ENCODE measurements at places on chromosomes 6 and 20. TPM values are rescaled to one million over a fixed set of nuclear protein-coding genes. Genes with fewer than 3 reads are reported as not detected.

Gene RAD21L1
- not detected for total RNA-seq

Gene HLA-DQB2
- 95.7 TPM for total RNA-seq

Gene ZNF165
- 6.0 TPM for total RNA-seq

Gene MOG
- not detected for total RNA-seq

Gene FAM217A
- total RNA-seq = not detected

Gene TREML2
- 10.3 TPM for total RNA-seq

GRCh38 chr20:58595167-58595566, 55.9 kb upstream of the STX16 start:
- H3K27ac ChIP-seq = no peak overlapping the region
- H3K4me3 ChIP-seq = no peak overlapping the region
- H3K27me3 ChIP-seq = peaks cover 5% of the 10 kb centered on the region
- H3K4me1 ChIP-seq = no peaks in the 10 kb centered on the region
- H3K36me3 ChIP-seq = no peaks in the 10 kb centered on the region
- DNase-seq = no peak

- H3K4me3 ChIP-seq = no peak overlapping the region
- H3K4me1 ChIP-seq = peaks cover 13% of the 10 kb centered on the region
- no peak overlapping the region for H3K27ac ChIP-seq
- no peaks in the 10 kb centered on the region for H3K36me3 ChIP-seq
Measured at GRCh38 chr6:34484899-34485298, 19.0 kb downstream of the PACSIN1 start.

DNA sequence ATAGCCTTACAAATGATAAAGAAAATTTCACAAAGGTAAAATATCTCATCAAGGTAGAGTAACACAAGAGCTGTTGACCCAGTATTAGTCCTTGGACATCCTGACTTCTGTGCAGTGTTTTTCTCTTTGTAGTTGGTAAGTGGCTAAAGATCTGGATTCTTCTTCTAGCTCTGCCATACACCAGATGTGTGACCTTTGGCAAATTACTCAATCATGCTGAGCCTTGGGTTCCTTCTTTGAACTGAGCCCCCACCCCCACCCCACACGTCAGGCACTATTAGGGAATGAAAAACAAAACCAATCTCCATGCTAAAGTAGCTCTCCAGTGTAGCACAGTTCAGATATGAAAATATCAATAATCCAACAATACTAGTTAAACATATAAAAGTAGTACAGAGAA, 15.1 kb upstream of the TRIM39 start:
- peaks cover 16% of the 10 kb centered on the region for H3K4me1 ChIP-seq
- no peak for DNase-seq
- H3K27me3 ChIP-seq = no peaks in the 10 kb centered on the region
- H3K4me3 ChIP-seq = no peak overlapping the region

DNA sequence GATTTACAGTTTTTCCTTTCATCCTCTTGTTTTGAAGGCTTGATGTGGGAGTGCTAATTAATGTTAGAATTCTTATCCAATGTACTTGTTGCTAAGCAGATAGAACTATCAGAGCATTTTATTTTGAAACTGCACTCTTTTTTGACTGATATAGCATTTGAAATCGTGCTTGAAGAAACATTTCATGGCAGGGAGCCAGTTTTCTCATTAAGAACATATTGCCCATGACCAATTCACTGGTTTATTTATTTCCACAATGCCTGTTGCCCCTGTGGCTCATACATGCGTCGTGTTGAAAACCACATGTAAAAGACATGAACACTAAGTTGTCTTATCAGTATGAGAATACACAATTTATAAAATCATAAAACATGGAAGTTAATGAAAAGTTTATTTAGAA, 479.7 kb upstream of the FLRT3 start:
- no peak for DNase-seq
- no peaks in the 10 kb centered on the region for H3K4me1 ChIP-seq
- no peaks in the 10 kb centered on the region for H3K36me3 ChIP-seq

DNA sequence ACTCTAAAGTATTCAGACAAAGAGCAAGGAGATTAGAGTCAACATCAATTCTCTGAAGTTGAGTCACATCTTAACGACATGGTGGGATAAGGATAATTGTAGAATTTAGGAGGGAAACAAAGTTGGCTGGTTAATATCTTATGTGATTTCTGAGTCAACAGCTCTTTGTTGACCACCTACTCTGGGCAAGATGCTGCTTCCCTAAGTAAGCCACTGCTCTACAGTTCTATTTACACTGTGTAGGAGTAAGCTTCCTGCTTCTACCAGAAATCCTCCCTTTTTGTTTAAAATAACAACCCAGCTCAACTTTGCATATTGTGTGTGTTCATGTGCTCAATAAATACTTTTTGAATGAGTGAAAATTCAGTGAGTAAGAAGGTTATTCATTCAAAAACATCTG, 3.1 kb downstream of the HS3ST5 start:
- no peaks in the 10 kb centered on the region for H3K36me3 ChIP-seq
- H3K27ac ChIP-seq = no peak overlapping the region
- no peak overlapping the region for H3K4me3 ChIP-seq
- peaks cover 24% of the 10 kb centered on the region for H3K27me3 ChIP-seq
- no peak for DNase-seq

- no peak overlapping the region for H3K4me3 ChIP-seq
- peaks cover 77% of the 10 kb centered on the region for H3K36me3 ChIP-seq
- no peak for DNase-seq
- no peak overlapping the region for H3K27ac ChIP-seq
- peaks cover 4% of the 10 kb centered on the region for H3K4me1 ChIP-seq
Measured at GRCh38 chr6:4128748-4129147, 6.6 kb downstream of the ECI2 start.

GRCh38 chr20:60070791-60071190, 112.6 kb downstream of the CDH26 start:
- H3K4me1 ChIP-seq = no peaks in the 10 kb centered on the region
- H3K27me3 ChIP-seq = no peaks in the 10 kb centered on the region
- H3K27ac ChIP-seq = no peak overlapping the region
- H3K4me3 ChIP-seq = no peak overlapping the region

GRCh38 chr6:47650553-47651432, 47.6 kb upstream of the ADGRF4 start:
- DNase-seq = no peak
- no peaks in the 10 kb centered on the region for H3K4me1 ChIP-seq
- H3K27ac ChIP-seq = no peak overlapping the region
- H3K27me3 ChIP-seq = no peaks in the 10 kb centered on the region

GRCh38 chr6:98877250-98877649, 42.9 kb downstream of the POU3F2 start:
- no peak overlapping the region for H3K4me3 ChIP-seq
- no peak overlapping the region for H3K27ac ChIP-seq
- no peak for DNase-seq
- H3K36me3 ChIP-seq = peaks cover 39% of the 10 kb centered on the region

DNA sequence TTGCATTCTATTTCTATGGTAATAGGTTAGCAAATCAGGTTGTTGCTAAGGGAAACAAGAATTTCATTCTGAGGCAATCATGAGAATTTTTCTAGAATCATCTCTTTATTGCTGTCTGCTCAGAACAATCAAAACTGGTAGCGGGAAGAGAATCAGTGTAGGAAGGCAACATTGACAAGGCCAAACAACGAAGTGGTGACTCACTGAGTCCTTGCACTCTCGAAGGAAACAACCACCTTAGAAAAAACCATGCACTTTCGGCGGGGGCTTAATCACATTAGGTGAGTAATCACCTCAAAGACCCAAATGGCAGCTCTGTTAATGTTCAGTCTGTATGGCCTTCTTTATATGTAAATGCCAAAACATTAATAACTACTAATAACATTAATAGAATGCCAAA, 78.8 kb upstream of the MAP7 start:
- H3K36me3 ChIP-seq = peaks cover 58% of the 10 kb centered on the region
- H3K27me3 ChIP-seq = no peaks in the 10 kb centered on the region
- H3K4me3 ChIP-seq = no peak overlapping the region

DNA sequence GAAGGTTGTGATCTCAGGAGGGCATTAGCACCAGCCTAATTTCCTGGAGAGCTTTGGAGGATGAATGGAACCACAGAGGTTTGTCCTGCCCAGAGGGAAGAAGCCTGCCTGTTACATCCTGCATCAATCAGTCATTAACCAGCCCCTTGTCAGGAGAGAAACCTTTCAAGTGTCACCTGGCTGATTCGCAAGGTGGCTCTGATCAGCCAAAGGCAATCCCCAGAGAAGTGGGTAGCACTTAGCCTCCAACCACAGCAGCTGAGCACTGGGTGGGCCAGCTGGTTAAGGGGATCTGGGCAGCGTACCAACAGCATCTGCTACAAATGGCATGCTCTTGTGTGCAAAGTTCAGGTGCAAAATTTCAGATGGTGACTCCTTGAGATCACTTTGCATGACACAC, 26.9 kb downstream of the ANKEF1 start:
- H3K27me3 ChIP-seq = peaks cover 44% of the 10 kb centered on the region
- no peak overlapping the region for H3K4me3 ChIP-seq
- H3K36me3 ChIP-seq = peaks cover 8% of the 10 kb centered on the region
- H3K4me1 ChIP-seq = peaks cover 17% of the 10 kb centered on the region
- H3K27ac ChIP-seq = no peak overlapping the region
- DNase-seq = no peak

GRCh38 chr6:124131259-124131658, 327.6 kb downstream of the NKAIN2 start:
- H3K4me1 ChIP-seq = no peaks in the 10 kb centered on the region
- no peaks in the 10 kb centered on the region for H3K27me3 ChIP-seq
- DNase-seq = no peak
- H3K27ac ChIP-seq = no peak overlapping the region

- H3K4me3 ChIP-seq = no peak overlapping the region
- H3K27me3 ChIP-seq = peaks cover 1% of the 10 kb centered on the region
- peaks cover 10% of the 10 kb centered on the region for H3K4me1 ChIP-seq
- no peaks in the 10 kb centered on the region for H3K36me3 ChIP-seq
- no peak for DNase-seq
- H3K27ac ChIP-seq = no peak overlapping the region
Measured at GRCh38 chr6:105211831-105212230, 32.0 kb upstream of the POPDC3 start.

- H3K4me3 ChIP-seq = no peak overlapping the region
- H3K27ac ChIP-seq = no peak overlapping the region
- peaks cover 9% of the 10 kb centered on the region for H3K4me1 ChIP-seq
Measured at GRCh38 chr6:149075616-149076354, 241.7 kb upstream of the TAB2 start.

DNA sequence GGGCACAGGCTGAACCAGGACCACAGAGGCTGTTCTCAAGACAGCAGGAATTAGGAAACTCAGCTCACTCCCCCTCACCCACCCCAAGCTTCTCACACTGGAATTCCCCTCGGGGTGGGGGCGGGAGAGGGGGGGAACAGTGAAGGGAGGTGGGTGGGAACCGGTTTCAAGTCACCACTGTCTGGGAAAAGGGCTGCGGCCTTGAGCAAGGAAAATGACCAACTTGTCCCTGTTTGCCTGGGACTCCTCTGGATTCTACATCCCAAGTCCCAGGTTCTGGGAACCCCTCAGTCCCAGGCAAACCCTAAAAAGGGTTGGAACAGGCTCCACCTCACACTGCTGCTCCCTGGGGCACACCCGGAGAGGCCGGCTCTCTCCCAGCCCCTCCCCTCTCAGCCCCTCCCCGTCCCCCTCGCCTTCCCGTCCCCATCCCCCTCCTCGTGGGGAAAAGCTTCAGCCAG, 230.7 kb downstream of the TFAP2C start:
- H3K27ac ChIP-seq = no peak overlapping the region
- no peaks in the 10 kb centered on the region for H3K4me1 ChIP-seq
- DNase-seq = no peak
- H3K4me3 ChIP-seq = no peak overlapping the region

- H3K4me3 ChIP-seq = no peak overlapping the region
- no peak for DNase-seq
- no peaks in the 10 kb centered on the region for H3K4me1 ChIP-seq
- no peaks in the 10 kb centered on the region for H3K27me3 ChIP-seq
Measured at GRCh38 chr6:98382246-98382645, 452.1 kb upstream of the POU3F2 start.

DNA sequence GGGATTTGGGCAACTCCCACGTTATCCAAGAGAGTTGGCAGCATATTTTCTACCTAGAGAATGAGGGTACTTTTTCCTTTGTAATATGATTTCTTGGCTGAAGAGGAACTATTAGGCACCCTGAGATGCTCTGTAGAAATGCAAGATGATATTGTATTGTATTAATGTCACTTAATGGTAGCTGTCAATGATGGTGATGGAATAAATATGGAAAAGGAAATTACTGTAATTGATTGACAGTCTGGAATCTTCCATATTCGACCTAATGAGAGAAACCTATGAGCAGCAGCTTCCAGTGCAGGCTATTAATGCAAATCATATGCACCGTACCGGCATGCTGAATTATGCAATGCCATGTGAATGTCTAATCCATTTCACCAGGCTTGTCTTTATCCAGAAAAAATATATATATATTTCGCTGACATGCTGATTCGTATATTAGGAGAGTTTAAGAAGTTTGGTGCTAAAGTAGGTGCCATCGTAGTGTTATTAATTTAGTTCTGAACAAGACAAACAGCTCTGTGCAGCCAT, 494.2 kb upstream of the JARID2 start:
- no peak overlapping the region for H3K4me3 ChIP-seq
- H3K27ac ChIP-seq = no peak overlapping the region
- no peak for DNase-seq

GRCh38 chr6:123619156-123619555, 17.6 kb downstream of the TRDN start:
- no peaks in the 10 kb centered on the region for H3K36me3 ChIP-seq
- no peak overlapping the region for H3K27ac ChIP-seq
- no peak overlapping the region for H3K4me3 ChIP-seq
- no peaks in the 10 kb centered on the region for H3K27me3 ChIP-seq

DNA sequence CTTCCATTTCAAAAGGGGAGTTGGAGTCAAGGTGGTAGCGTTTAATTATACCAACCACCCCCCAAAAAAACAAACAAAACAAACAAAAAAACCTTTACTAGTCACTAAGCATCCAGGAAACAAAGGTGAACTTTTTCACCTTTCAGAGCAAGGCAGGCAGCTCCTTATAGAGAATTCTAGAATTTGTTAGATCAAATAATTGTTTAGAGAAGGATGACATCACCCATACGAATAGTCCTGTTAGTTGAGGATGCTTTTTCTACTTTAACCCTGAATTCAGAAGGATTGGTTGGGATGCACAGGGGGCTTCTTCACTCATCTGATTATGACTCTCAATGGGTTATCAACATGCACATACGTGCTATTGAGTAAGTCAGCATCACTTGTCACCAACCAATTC, 44.3 kb downstream of the GNAS start:
- peaks cover 64% of the 10 kb centered on the region for H3K36me3 ChIP-seq
- H3K4me1 ChIP-seq = peaks cover 76% of the 10 kb centered on the region
- H3K27ac ChIP-seq = peak overlapping the region; percentile 57
- no peaks in the 10 kb centered on the region for H3K27me3 ChIP-seq
- H3K4me3 ChIP-seq = no peak overlapping the region

All from activated B cell treated with CpG ODN at 0.5 μM for 24 hours (primary cell).